SK-N-SH (cell line): ENCODE measurements at places on chromosomes 4 and X. TPM values are rescaled to one million over a fixed set of nuclear protein-coding genes. Genes with fewer than 3 reads are reported as not detected.

DNA sequence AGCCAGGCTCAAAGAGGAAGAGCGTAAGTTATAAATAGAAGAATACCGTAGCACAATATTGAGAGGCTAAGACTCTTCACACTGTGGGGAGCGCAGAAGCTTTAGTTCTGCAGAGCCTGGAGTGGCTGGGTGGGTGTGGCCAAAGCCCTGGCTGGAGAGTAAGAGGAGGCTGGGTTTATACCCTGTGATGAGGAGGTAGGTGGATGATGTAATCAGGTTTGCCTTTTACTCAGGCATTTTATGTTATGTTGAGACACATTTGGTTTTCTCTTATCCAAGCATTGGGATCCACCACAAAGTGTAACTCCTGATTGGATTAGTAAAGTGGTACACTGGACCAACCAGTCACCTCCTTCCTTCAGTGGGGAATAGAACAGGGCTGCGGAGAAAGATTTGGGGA, 13.9 kb downstream of the CDS1 start:
- DNase-seq, result no peak

FABP2 gene
- not detected in 2 replicates for polyA plus RNA-seq

DNA sequence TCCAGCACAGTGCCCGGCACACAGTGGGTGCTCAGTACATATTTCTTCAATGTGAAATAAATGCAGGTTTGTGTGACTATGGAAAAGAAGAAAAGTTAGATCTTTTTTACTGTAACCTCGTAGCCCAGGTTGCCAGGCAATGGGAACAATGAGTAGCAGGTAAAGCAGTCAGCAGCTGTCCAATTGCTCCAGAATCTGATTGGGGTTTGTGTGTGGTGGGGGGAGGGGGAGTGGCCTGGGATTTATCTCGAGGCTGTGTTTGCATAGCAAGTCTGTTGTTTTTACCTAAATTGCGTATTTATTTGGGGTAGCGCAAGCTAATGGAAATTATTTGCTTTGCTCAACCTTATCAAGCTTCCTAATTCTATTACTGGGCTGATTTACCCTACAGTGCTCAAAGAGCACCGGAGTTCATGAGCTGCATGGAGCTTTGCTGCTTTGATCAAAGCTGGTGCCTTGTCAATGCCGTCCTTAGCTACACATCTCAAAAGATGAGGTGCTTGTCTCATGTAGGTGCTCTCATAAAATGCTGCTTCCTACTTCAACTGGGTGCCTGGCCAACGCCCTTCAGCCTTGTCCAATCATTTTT, 145.0 kb upstream of the DGKK start:
- DNase-seq, result peak; percentile 29

PDE5A gene
- 6.4 and 10.1 TPM in 2 replicates for polyA plus RNA-seq

DNAAF6 gene
- not detected in 2 replicates for polyA plus RNA-seq

DNA sequence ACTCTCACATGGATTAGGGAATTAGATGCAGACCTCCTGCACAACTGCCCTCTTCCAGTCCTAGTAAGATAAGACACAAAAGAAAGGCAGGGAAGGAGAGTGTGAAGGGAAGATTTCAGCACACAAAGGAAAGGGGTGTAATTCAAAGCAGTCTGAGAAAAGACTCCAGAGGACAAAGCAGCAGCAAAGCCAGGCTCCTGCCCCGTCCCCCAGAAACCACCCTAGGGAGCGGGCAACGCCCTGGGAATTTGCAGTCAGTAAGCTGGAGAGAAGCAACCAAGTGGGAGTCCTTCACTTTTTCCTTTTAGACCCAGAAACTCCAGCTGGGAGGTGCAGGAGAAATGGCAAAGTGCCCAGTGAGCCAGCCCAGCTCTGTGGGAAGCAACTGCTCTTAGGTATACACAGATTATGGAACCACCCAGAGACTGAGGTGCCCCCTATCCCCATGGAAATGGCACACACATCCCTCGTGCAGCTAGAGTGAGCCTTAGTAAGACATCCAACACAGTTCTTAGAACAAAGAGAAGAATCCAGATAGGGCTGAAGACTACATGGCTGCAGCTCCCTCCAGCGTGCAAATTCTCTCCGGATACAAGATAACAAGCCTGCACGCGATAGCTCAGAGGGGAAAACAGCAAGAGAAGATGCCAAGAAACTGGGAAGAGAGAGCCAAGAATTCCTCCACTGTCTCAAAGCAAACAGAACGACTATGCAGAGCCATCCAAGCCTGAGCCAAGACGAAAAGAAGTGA, 26.5 kb upstream of the IRAK1 start:
- no peak for DNase-seq

- DNase-seq, result peak; percentile 51
These were observed 116.7 kb upstream of the TMEM164 start for GRCh38 chrX:109886122-109886761.

NAT8L gene
- 0.43 and 0.86 TPM in 2 replicates for polyA plus RNA-seq

DNA sequence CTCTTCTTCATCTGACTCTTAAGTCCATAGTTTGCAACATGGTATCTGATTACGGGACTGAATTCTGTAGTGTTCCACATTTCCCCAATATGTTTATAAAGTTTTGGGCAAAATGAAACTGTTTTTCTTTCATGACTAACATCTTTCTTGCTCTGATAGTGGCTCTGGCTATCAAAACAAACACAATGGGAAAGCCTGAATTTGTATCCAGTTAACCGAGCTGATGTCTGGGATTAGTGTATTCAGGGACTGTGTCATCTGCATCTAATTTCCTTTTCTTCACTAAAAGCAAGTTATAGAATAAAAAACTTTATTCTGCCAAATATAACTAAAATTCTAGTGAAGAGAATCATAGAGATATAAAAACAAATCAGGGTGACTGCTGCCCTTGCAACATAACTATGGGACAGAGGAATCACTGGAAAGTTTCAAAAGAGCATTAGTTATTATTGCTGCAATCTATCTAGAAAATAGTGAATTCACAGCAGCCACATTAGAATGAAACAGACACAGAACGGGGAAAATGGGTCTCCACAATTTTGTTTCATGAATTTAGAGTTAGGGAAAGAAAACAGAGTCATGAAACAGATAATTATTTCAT, 61.3 kb downstream of the ANTXR2 start:
- DNase-seq, result no peak

DNA sequence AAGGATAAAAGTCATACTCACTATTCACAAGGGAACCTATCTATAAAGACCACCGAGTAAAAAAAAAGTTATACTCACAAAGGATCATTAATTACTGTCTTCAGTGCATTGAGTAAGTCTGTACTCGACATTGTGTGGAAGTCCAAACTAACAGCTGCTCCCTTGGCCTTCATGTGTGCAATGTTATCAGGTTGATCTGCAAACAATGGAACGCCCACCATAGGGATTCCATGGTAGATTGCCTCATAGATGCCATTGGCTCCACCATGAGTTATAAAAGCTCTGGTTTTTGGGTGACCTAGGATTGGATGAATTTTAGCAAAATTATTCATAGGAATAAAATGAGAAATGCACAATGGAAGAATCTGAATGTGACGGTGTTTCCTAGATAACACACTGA, 10.6 kb downstream of the UGT2B4 start:
- no peak for DNase-seq

DNA sequence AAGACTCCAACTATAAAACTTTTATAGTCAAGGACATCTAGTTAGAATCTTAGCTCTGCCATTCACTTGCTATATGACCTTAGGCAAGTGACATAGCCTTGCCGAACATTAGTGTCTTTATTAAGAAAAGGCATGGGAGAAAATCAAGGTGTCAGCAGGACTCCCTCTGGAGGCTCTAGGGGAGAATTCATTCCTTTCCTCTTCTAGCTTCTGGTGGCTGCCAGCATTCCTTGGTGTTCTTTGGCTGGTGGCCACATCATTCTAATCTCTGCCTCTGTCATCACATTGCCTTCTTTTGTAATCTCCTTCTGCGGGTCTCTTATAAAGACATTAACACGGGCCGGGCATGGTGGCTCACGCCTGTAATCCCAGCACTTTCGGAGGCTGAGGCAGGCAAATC, 99.8 kb downstream of the PPP1R2C start:
- DNase-seq, result no peak

DNA sequence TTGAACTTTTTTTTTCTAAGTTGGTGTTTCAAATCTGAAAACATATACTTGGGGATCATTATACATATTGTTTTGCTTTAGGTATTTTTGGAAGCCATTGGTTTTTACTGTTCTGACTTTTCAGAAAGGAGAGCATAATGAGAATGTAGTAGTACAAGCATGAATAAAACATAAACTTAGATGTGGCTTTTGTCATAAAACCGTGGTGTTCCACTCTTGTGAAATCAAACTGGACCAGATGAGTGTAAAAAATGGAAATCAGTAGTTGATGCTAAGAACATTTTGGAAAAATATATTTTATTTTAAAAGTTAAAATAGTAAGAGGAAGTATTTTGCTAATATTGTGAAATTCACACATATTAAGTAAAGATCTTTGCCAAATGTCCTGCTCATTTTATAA, 29.6 kb downstream of the GUCY1A1 start:
- DNase-seq, result no peak
